ENCODE measurements at places on chromosomes 2 and 18.

DNA sequence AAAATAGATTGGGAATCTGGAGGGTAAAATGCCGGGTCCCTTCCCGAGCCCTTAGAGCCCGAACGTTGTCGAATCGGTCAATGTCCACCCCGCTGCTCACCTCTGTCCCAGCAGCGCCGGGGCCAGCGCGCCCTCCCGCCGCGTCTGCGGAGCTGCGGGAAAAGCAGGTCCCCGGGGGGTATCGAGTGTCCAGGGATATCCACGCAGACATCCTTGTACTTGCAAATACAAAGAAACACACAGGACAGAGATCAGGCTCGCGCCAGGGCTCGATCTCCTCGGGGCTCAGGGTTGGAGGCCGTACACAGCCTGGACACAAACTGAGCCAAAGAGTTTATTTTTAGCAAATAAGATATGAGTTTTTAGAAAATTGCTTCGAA is 2.3 kb upstream of the GATA6 start:
- no peak for DNase-seq

- peak; percentile 47 for DNase-seq
These were observed 97.0 kb downstream of the RNF144A start for GRCh38 chr2:7014174-7014640.

DNA sequence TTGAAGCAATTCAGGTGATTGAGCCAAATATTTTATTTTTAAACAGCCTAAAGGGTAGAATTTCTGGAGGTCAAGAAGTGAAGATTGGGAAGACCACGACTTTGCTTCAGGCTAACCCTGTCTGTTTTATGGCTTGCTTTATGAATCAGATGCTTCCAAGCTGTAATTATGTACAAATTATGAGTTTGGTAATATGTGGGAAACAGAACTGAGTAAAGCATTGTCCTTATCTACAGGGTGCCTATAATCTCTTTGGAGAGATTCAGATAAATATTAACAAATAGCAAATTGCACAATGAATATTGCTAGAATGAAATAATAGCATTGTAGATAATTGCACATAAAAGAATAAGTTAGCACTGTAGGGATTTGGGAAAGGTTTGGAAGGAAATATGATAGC is 539.4 kb upstream of the CDH2 start:
- DNase-seq, result no peak

DNA sequence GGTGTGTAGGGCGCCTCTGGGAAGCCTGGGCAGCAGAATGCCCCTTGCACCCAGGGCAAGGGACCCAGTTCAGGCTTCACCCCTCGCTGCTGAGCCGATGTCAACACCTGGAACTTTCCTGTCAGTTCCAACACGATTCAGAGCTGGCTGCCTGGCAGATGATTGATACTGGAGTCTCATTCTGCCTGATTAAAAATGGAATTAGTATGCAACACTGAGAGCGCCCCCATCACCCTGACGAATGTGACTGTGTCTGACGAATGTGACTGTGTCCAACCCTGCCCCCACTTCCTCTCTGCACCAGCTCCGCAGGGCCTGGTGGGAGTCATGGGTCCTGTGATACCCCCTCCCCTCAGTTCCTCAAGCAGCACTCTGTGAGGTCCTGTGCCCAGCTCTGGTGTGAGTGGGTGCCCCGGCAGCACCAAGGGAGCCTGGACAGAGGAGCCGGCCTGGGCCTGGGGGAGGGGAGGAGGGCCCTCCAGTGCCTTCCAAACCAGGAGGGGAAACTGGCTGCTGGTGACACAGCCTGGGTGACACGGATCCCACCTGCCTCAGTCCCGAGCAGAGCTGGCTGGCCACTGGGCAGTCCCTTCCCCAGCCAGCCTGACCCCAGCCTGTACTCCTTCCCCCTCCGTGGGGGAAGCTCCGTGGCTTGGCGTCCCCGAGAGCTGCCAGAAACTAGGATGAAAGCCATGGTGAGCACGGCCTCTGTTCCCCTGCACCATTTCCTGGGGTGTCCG is 41.4 kb upstream of the ALPP start:
- no peak for DNase-seq

DNA sequence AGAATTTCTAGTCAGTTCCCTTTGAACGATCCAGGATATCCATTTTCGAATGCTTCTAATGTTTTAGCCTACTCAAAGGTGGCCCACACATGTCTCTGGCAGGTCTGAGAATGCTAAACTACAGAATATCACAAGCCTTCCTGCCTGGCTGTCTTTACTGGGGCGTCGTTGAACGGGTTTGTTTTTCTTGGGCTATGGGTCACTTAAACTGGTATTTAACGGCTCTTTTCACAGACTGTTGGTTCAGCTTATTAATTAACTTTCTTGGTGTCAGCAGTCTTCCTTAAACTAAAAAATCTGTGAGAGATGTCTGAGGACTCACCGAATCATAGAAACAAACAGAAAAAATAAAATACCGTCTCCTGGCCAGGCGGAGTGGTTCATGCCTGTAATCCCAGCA is 563.2 kb upstream of the NRP2 start:
- DNase-seq, result no peak

- no peak for DNase-seq
These were observed 356.6 kb downstream of the SPAG16 start for GRCh38 chr2:213640738-213641425.

GRCh38 chr2:238098901-238099713 is 1.0 kb upstream of the ESPNL start:
- no peak for DNase-seq

DNA sequence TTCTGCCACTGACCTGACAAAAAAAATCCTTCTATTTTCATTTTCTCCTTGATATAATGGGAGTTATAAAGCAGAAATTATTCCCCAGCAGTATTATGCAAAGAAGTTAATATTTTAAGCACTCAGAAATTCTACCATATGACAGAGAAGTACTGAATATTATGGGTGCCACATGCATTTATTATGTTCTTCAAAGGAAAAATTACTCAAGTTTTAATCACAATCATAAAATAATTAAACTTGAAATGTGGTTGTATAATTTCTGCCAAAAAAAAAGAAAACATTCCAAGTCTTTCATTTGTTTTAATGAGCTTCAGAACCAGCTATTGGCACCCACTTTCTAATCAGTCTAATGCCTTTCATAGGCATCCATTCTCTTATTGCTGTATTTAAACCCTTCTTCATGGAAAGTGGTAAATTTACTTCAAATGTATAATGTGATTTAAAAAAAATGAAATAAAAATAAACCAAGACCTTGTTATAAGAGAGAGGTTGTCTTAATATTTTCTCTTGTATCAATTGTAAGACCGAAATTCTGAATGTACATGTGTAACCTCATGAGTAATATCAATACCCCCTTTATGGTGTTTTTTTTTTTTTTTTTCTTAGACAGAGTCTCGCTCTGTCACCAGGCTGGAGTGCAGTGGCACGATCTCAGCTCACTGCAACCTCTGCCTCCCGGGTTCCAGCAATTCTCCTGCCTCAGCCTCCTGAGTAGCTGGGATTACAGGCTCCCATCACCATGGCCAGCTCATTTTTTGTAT is 302.3 kb downstream of the IRS1 start:
- no peak for DNase-seq

DNA sequence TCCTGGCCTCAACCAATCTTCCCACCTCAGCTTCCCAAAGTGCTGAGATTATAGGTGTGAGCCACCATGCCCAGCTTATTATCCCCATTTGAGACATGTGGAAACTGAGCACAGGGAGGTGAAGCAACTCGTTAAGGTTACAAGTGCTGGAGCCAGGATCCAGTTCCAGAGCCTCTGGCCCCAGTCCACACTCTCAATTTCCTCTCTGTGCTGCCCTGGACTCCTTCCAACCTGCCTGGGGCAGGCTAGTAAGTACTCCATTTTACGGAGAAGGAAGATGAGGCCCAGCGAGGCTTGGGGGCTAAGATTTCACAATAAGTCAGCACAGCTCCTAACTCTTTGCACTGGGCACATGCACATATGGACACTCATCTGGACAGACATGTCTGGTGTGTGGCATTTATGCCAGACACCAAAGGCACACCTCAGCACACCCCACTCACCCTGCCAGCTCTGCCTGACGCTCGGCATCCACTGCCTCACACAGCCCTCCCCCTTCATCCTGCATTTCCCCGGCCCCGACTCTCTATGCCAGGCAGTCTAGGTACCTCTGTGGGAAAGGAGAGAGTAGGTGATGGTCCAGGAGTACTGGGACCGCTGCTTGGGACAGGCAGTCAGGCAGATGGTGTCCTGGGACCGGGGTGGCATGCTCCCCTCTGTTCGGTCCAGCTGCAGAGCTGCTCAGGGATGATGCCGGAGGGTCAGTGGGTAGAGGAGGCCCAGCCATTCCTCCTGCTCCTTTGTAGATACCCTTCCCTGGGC is 20.5 kb downstream of the CFAP65 start:
- no peak for DNase-seq

GRCh38 chr2:147759536-147759935 is 85.3 kb upstream of the ACVR2A start:
- no peak for DNase-seq

DNA sequence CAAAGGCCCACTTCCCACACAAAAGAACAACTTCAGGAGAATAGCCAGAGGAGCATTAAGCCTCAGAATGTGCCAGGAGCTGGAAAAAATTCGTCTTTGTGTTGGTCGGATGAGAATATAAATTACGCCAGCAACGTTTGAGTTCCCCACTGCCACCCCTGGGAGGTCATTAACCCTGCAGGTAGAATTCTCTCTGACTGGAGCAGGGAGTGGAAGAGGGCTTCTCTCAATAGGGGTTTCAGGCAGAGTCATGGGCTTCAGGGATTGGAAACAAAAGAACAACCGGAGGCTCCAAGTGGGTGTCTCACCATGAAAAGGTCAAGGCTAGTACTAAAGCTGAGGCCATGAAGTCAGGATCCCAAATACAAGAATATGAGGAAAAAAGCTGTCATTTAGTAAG is 69.0 kb upstream of the DDX18 start:
- no peak for DNase-seq

- no peak for DNase-seq
These were observed 781.9 kb upstream of the ID2 start for GRCh38 chr2:7899923-7900322.

- no peak for DNase-seq
These were observed 142.1 kb downstream of the CDCA7 start for GRCh38 chr2:173496746-173497145.

DNA sequence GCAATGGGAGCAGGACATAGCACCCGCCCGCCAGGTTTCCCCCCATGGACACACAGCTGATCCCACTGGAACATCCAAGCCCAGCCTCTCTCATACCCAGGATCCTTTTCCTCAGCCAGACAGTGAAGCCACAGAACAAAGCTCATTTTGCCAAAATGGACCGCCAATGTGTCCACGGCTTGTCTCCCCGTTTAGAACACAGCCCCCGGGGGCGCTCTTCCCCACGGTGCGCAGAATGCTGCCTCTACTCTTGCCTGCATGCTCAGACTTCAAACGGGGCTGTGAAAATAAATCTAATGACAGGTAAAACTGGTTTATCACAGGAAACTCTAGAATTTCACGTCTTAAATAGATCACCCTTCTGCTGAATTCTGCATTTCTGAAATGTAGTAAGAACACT is 548.5 kb upstream of the ID2 start:
- no peak for DNase-seq

GRCh38 chr2:182816866-182817265 is 49.6 kb downstream of the FRZB start:
- DNase-seq, result no peak

- no peak for DNase-seq
These were observed 41.9 kb upstream of the LIMS1 start for GRCh38 chr2:108492364-108492763.
